ENCODE measurements at places on chromosomes 3 and 15. TPM values are rescaled to one million over a fixed set of nuclear protein-coding genes. Genes with fewer than 3 reads are reported as not detected.

Gene ZBTB38
- total RNA-seq, result 90.3 TPM

Gene ATP13A5
- not detected for total RNA-seq

Gene PDHB
- 54.3 TPM for total RNA-seq

Gene CEP19
- 2.9 TPM for total RNA-seq

Gene WDR82
- 59.5 TPM for total RNA-seq

Gene PLA2G4B
- total RNA-seq, result 1.6 TPM

Gene POLQ
- total RNA-seq, result 5.6 TPM

Gene CIB1
- 211 TPM for total RNA-seq

Gene ANKRD63
- total RNA-seq, result 0.46 TPM

Gene IL20RB
- 1.0 TPM for total RNA-seq

Gene RASGRP1
- total RNA-seq, result 0.24 TPM

Gene COL8A1
- total RNA-seq, result not detected

Gene PPM1L
- 0.91 TPM for total RNA-seq

Gene RLBP1
- total RNA-seq, result 0.13 TPM

Gene TGM4
- 0.12 TPM for total RNA-seq

Gene UROC1
- total RNA-seq, result not detected

Gene CPB1
- not detected for total RNA-seq

Gene PLSCR2
- not detected for total RNA-seq

Gene IGSF11
- total RNA-seq, result 4.8 TPM

Measured in A549 treated with Hydrocortisone at 1 μM for 4 hours (cell line).